ENCODE measurements at places on chromosomes 2 and 18.
A peak's percentile ranks its signal among the peaks of the same experiment; 100 is the strongest.

DNA sequence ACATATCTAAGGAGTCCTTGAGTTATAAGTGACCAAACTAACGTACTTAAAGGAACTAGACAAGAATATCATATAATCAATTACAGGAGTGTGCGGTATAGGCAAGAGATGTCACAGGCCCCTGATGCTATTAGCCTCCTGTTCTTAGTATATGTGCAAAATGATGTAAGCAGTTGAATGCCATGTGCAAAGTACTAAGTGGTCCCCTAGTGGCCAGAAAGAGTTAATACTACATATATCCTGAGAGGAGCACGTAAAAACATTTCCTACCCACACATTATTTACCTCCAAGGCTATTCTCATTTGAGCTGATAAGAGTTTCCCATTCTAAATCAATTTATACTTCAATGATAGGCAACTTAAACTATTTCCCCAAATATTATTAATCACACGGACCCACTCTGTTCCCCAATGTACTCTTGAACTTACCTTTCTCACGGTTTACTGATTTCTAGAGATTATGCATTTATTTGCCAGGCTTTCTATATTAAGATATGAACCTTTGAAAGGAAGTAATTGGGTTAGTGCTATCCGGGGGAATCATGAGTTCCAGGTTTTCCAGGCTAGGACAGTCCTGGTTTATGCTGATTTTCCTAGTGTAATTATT, 158.0 kb upstream of the KLHL14 start:
- peak; percentile 10 for DNase-seq

GRCh38 chr2:54258166-54258565, 2.1 kb upstream of the TSPYL6 start:
- no peak for DNase-seq

DNA sequence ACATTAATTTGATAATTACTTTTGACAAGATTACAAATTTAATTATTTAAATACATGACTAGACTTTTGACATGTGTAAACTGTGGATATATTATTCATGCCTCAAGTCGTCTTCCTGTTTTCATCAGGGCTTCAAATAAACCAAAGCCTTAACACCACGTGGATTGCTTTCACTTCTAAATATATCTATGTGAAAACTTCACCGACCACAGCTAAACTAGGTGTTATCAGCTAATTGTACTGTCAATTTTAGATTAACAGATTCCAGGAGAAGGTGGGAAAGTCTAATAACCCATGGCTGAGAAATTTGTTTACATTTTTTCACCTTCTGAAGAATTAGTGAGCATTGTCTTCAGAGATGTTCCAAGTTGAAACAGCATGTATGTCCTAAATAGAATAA, 494.7 kb upstream of the FAM98A start:
- no peak for DNase-seq

DNA sequence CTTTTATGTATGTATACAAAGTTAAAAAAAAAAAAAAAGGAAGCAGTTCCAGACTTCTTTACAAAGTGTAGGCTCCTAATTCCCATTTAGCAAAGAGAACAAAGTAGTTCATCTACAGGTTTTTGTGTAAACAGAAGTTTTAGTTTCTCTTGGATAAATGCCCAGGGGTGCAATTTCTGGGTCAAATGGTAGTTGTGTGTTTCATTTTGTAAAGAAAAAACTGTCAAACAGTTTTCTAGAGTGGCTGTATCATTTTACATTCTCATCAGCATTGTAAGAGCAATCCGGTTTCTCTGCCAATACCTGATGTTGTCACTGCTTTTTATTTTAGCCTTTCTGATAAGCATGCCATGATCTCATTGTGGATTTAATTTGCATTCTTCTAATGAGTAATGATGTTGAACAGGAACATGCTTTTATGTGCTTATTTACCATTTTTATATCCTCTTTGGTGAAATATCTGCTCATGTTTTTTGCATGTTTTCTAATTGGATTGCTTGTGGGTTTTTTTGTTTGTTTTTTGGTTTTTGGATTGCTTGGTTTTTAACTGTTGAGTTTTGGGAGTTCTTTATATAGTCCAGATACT, 16.6 kb upstream of the PSME4 start:
- DNase-seq: no peak

GRCh38 chr2:16725549-16725948, 59.9 kb upstream of the CYRIA start:
- no peak for DNase-seq

- no peak for DNase-seq
These were observed 146.0 kb downstream of the VAPA start for GRCh38 chr18:10059610-10060468.

- DNase-seq: no peak
These were observed 562.0 kb downstream of the NR4A2 start for GRCh38 chr2:155770516-155770915.

Data from bone marrow (tissue), 2 donors.